Hypothalamus (tissue), 51 donors: ENCODE measurements at places on chromosomes 5 and 9.

GRCh38 chr9:105436783-105437182, 11.1 kb upstream of the FSD1L start:
- no peak for DNase-seq

DNA sequence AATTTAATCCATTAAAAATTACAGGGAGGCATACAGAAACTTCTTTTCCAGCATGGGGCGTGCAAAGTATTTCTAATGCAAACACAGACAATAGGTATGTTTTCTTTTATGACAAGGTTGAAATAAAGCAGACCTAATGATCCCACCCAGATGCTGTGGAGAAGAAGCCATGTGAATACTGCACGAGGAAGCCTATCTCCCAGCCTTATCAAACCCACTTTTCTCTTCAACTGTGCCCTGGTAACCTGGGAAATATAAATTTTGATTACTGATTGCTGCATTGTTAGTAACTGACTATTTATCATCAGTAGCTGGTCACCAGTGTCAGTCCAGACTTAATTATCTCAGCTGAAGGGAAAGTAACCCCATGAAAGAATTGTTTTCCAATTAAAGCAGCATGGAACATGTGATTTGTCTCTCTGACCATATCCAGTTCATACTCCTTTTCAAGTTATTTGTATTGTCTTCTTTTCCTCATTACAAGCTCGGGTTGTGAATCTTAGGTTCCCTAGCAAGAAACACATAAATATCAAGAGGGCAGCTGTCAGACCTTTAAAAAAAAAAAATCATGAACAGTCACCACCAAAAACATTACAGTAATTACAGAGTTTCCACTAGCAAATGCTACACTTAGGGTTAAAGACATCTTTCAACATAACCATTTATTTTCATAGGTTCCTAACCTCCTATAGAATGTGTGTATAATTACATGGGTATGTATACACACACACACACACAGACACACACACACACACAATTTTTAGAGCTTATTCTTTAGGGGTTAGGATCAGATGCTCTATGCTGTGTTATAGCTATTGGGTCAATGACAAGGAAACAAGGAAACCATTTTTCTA, 50.3 kb downstream of the SEMA6A start:
- DNase-seq = no peak

- no peak for DNase-seq
Measured at GRCh38 chr5:143119291-143119769, 284.2 kb downstream of the NR3C1 start.

DNA sequence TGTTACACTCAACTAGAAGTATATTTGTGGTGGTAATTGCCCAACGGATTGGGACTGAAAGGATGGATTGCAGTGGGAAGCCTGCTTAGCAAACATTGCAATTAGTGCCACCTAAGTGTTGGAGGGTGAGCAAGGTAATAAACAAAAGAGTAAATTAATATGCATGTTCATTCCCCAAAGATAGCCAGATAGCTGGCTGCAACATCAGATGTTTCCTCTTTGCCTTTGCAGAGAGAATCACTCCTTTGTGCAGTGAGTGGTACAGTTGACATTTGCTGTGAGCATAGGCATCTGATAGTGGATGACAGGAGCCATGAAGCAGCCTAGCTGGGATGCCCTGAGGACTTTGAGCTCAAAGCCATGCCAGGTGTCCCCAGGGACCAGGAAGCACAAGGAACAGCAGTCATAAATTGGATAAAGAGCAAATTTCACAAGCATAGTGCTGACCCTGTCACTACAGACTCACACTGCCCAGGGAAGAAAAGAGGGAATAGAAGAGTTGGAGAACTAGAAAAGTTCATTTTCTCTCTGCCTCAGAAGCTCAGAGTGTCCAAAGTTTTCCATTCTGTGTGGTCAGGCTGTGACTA, 336.1 kb upstream of the SLC30A5 start:
- no peak for DNase-seq

GRCh38 chr9:136660971-136661550, 1.7 kb upstream of the EGFL7 start:
- DNase-seq = no peak
